ENCODE measurements at places on chromosomes 1 and 21.

- DNase-seq: no peak
These were observed 5.5 kb downstream of the MFSD2A start for GRCh38 chr1:39960431-39960958.

DNA sequence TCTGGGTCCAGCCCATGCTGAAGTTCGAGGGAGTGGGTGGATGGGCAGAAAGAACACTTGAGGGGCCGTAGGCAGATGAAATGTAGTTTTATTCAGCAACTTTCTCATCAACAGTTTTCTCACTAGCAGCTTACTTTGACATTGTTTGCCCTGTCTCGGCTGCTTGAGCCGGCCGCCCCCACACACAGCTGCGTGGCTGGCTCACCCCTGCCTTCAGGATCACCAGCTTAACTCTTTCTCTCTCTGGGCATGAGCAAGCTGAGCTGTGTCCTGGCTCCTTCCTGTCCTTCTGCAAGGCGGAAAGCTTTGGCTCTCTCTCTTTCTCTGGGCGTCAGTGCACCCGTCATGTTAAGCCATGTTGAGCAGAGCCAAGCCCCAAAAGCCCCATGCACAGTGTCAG lies 104.4 kb upstream of the GNG12 start:
- DNase-seq: no peak

- no peak for DNase-seq
These were observed 202.3 kb upstream of the B3GALT2 start for GRCh38 chr1:193388683-193389082.

GRCh38 chr1:208842451-208842850 lies 598.3 kb upstream of the PLXNA2 start:
- no peak for DNase-seq

GRCh38 chr1:184768467-184768866 lies 13.8 kb upstream of the EDEM3 start:
- no peak for DNase-seq

- DNase-seq: peak; percentile 88
These were observed 59.8 kb upstream of the ACOT11 start for GRCh38 chr1:54488065-54488750.

GRCh38 chr1:42420121-42420520 lies 35.7 kb downstream of the ZMYND12 start:
- no peak for DNase-seq

DNA sequence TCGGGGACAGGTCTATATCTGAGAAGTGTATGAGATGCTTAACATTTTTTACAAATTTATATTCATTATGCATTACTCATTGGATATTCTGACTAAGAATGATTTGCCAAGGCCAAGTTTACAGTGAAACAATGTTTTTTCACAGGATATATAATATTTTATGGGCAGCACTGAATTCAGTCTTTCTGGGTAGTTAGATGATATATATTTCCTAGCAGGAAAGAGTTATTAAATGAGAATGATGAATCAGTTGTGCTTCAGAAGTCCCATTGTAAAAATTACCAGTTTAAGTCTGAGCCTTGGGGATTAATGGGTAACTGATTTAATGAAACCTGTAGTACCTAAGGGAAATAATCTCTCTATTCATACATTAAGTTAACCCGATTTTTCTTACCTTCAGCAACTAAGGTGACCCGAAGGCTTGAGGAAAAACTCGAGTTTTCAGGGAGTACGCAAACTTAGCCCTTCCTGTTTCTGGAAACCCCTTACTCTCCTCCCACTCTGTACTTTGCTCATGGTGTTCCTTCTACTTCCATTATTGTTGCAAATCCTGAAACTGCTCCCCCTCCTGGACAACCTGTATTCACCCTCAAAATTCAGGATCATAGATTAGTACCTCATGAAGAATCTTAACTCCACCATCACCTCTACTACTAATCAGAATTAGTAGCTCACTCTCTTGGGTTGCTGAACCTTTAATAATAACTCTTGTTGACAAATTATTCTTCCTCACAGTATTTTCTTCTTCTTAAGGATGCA lies 135.1 kb downstream of the AK5 start:
- DNase-seq: no peak

DNA sequence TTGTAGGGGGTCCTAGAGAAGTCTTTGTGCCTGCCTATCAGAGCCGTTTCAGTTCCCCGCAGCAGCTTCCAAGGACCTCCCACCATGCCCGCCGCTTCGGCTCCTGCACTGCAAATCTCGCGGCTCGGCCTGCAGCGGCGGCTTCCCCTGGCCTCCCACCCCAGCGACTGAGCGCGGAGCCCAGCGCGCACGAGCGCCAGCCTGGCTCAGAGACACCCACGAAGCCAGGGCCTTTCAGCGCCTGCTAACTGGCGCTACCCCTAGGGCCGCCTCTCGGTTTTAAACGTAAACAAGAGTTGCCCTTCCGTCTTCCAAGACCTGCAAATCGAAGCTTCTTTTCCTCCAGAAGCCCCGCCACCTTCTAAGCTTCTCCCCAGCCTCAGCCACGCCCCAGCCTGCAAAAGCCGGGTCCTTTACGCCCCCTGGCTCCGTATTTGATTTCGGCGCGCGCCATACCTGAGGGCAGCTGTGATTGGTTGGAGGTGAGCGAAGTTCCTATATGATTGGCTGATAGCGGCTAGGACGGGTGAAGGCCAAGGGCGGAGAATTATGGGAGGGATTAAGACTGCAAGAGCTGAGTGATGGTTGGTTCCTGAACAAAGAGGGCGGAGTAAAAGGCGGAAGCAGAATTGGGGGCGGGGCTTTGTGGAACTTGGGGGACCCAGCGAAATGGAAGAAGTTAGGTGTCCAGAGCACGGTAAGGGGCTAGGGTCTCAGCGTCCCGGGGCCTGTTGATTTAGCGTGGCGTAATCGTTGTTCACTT lies at the start of gene TTF2:
Gene TTF2, plus strand, starts transcription at position 649 of the 763 bp plus-strand sequence. Its CDS starts 21 bp downstream, at position 670.
- DNase-seq: peak; percentile 98

DNA sequence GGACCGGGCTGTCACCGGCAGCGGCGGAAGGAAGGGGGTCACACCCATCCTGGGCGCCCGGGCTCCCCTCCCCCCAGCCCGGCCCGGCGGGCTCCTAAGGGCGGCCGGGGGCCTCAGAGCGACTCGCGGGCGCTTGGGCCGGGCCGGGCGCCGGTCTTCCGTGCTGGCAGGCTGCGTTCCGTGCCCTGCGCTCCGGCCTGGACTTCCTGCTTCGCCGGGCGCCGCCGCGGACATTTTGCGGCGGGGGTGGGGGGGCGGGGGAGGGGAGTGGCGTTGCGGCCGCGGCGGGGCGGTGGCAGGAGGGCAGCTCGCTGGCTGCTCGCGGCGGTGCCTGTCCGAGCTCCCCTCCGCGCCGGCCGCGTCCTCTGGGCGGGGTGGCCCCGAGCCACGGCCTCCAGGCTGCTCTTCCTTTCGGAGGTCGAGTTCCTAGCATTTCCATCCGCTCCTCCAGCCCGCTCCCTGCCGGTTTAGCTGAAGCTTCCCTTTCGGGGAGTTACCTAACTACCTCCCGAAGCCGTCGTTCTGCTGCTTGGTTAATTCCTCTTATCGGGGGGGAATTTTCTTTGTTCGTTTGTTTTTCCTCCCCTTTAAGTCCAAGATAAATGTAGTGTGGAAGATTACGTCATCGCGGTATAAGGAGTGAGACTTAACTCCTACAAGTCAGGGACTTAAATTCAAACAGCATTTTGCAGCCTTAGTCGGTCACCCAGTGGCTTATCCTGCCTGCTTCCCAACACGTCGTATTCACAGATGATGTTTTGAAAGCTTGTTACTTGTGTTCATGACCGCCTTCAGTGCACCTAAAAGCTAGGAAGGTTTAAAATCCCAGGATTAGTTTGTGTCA lies 730 bp downstream of the CDC42 start:
- peak; percentile 72 for DNase-seq

GRCh38 chr1:164617377-164618201 lies 58.6 kb downstream of the PBX1 start:
- DNase-seq: no peak

DNA sequence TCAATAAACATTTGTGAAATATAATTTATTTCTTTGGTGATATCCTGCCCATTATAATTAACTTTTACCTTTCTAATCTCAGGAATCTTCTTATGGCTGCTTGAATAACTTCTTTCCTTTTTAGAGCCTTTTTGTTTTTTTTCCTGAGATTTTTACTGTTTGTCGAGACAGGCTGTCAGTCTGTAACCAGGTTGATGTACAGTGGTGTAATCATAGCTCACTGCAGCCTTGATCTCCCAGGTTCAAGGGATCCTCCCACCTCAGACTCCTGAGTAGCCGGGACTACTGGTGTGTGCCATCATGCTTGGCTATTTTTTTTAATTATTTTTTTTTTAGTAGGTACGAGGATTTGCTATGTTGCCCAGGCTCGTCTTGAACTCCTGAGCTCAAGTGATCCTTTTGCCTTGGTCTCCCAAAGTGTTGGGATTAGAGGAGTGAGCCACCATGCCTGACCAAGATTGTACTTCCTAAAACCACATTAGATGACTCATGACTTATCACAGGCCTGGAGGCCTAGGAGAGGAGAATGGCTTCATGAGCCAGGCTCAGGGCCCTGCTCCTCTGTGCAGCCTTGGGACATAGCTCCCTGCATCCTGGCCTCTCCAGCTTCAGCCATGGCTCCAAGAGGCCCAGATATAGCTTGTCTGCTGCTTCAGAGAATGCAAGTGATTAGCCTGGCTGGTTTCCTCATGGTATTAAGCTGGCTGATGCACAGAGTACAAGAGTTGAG lies 48.6 kb downstream of the CTH start:
- no peak for DNase-seq

GRCh38 chr1:58862728-58863385 lies 79.0 kb upstream of the JUN start:
- DNase-seq: no peak

DNA sequence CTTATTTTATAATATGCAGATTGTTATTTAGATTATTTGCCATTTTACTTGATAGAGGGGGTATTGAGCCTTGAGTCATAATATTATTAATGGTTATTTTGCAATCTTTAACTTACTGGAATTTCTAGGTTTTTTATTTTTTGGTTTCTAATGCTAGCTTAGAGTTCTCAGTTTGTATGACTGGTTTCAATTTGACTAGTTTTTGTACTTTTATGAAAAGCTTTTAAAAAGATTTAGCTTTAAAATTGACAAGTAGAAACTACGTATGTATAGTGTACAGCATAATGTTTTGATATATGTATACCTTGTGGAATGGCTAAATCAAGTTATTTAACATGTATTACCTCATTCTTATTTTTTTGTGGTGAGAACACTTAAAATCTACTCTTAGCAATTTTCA lies 41.5 kb downstream of the CEP350 start:
- no peak for DNase-seq

DNA sequence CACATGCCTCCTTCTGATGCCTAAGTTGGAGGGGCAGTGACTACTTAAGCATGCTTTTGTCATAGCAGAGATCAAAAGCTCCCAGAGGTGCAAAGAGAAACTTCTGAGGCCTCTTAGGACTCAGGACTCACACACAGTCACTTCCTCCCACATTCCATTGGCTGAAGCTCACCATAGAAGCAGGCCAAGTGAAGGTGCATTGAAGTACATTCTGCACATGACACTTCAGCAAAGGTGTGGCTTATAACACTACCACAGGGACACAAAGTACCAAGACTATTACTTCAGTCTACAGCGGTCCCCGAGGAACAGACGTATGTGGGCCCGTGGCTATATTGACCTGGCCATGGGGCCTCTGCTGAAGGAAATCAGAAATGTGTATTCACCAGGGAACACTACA lies 2.5 kb upstream of the POGK start:
- DNase-seq: no peak

GRCh38 chr1:180238675-180239074 lies 8.6 kb downstream of the LHX4 start:
- DNase-seq: no peak

GRCh38 chr1:60427194-60427593 lies 353.6 kb upstream of the C1orf87 start:
- DNase-seq: peak; percentile 41

GRCh38 chr21:20877976-20878375 lies 120.2 kb upstream of the NCAM2 start:
- DNase-seq: no peak

- DNase-seq: no peak
These were observed 404.0 kb upstream of the VAMP3 start for GRCh38 chr1:7366955-7367665.

DNA sequence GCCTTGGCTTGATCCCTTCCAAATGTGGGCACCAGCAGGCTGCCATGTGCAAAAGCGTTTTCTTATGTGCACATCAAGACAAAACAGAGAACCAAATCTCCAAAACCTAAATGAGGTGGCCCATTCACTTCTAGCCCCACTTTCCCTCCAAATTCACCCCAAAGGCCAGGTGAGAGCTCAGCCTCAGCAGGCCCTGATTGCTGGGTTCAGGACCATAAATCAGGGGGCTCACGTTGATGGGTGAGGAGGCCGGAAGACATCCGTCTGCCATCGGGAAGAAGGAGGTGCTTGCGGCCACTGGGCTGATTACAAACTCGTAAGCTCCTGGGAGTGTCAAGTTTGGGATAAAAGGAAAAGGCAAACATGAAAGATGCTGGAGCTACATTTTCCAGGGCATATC lies 86.7 kb upstream of the CLDN14 start:
- no peak for DNase-seq

GRCh38 chr1:31183927-31184554 lies 55.6 kb downstream of the NKAIN1 start:
- peak; percentile 43 for DNase-seq

- peak; percentile 34 for DNase-seq
These were observed 500.4 kb downstream of the PTPRU start for GRCh38 chr1:29736582-29737188.

DNA sequence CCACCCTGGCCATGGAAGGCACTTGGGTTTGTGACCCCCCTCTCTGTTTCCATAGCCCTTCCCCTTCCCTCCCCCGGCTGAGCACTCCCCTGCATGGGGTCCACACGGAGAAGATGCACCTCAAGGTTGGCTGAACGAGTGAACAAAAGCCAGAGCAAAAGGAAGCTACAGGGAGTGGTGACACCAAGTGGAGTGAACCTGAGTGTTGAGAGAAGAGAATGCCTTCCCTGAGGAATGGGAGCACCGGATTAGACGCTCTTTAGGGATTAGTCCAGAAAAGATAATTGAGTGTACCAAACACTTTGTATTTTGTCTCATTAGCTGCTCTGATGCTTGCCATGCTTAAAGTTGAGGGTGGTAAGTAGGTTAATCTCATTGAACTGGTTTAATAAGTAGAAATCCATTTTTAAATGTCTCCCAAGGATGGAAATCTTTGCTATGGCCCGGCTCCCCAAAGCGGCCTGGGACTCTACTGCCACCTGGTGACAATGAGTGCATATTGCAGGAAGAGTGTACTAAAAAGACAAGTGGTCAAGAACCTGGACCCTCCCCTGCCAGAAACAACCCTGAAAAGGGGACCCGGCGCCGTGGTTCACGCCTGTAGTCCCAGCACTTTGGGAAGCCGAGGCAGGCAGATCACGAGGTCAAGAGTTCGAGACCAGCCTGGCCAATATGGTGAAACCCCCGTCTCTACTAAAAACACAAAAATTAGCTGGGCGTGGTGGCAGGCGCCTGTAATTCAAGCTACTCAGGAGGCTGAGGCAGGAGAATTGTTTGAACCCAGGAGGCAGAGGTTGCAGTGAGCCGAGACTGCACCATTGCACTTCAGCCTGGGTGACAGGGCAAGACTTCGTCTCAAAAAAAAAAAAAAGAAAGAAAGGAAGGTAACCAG lies 150.6 kb upstream of the ZC3H12A start:
- DNase-seq: no peak

All from LoVo (cell line).